ENCODE measurements at places on chromosomes 7 and 10.
A peak's percentile ranks its signal among the peaks of the same experiment; 100 is the strongest.

DNA sequence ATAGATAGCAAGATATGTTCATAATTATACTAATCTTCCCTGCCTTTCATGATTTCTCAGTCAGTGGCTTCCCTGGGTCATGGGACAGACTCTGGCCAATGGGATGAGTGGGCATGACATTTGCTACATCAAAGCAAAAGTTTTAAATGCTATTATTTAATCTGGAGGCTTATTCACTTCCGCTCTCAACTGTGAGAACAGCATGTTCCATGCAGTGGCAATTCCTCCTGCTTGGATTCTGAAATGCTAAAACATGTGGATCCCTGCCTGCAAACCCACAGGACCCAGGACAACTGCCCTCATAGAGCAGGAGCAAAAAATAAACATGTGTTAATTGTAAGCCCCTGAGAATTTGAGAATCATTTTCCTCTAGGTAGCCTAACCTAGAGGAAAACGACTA lies 1412.4 kb upstream of the CELF2 start:
- DNase-seq, result no peak

- DNase-seq, result no peak
These were observed 1.3 kb upstream of the TMED4 start for GRCh38 chr7:44583146-44583865.

GRCh38 chr7:95430864-95431263 lies 4.0 kb downstream of the PON2 start:
- DNase-seq, result no peak

DNA sequence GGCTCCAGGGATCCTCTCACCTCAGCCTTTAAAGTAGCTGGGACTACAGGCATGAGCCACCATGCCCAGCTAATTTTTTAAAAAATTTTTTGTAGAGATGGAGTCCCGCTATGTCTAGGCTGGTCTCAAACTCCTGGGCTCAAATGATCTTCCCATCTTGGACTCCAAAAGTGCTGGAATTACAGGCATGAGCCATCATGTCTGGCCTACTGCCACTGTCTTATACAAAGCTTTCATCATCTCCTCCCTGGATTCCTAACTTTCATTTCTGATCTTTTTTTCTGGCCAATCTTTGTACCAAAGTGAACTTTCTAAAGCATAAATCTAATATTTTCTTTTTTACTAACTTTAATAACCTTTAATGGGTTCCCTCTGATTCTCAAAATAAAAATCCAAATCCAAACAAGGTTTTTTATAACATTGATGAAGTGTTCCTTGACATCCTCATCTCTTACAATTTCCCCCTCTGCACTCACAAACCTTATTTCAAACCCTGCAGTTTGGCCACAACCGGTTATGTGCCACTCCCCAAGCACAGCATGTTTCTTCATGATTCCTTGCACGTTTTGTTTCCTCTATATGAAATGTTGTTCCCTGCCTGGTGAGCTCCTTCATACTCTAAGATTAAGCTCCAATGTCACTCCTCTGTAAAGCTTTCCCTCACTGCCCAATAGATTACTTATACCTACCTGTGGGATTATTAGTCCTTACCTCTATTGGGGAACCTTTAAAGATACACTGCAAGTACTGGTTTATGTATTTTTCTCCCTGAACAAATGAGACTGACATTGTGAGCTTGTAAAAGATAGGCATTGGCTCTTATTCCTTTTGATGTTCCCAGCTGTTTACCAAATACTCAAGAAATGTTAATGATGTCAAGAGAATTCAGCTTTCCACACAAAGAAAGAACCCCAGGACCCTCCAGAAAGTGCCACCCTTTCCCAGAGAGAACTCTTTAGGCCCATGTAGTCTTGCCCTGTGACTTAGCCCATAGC lies 101.7 kb downstream of the HOXA1 start:
- DNase-seq, result no peak

DNA sequence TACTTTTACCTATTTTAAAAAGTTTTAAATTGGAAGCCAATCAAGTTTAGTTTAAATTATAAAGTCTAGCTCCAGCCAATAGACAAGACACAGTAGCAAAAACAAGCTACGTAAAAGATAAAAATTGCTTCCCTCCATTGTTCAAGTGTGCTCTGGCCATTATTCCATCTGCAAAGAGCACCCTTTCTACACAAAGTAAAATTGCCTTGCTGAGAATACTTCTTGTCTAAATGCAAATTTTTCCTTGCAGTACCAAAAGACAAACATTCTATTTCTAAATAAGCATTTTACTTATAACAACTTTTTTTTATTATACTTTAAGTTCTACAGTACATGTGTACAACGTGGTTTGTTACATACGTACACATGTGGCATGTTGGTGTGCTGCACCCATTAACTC lies 75.9 kb upstream of the ZNF746 start:
- no peak for DNase-seq

- DNase-seq, result no peak
These were observed 61.1 kb downstream of the CNOT4 start for GRCh38 chr7:135448753-135449152.

DNA sequence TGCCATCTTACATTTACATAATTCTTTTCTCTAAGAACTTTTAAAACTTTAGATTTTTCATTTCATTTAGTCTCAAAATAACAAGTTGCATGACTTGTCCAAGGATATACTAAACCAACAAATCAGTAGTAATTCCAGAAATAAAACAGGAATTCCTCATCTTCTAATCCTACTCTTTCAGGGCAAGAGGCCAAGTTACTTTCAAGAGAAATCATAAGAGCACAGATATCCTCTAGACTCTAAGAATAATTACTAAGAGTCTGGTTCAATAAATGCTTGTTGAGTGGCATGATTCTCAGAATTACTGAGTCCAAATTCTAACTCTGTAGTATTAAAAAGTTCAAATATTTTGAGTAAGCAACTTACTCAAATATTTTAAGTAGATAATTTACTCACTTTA lies 12.9 kb downstream of the PDZD8 start:
- no peak for DNase-seq

- DNase-seq, result no peak
These were observed 21.3 kb upstream of the NUB1 start for GRCh38 chr7:151320263-151320845.

GRCh38 chr7:49766966-49767365 lies 6.5 kb upstream of the VWC2 start:
- DNase-seq, result no peak

- DNase-seq, result peak; percentile 47
These were observed 85.4 kb upstream of the GSDME start for GRCh38 chr7:24842449-24843241.

DNA sequence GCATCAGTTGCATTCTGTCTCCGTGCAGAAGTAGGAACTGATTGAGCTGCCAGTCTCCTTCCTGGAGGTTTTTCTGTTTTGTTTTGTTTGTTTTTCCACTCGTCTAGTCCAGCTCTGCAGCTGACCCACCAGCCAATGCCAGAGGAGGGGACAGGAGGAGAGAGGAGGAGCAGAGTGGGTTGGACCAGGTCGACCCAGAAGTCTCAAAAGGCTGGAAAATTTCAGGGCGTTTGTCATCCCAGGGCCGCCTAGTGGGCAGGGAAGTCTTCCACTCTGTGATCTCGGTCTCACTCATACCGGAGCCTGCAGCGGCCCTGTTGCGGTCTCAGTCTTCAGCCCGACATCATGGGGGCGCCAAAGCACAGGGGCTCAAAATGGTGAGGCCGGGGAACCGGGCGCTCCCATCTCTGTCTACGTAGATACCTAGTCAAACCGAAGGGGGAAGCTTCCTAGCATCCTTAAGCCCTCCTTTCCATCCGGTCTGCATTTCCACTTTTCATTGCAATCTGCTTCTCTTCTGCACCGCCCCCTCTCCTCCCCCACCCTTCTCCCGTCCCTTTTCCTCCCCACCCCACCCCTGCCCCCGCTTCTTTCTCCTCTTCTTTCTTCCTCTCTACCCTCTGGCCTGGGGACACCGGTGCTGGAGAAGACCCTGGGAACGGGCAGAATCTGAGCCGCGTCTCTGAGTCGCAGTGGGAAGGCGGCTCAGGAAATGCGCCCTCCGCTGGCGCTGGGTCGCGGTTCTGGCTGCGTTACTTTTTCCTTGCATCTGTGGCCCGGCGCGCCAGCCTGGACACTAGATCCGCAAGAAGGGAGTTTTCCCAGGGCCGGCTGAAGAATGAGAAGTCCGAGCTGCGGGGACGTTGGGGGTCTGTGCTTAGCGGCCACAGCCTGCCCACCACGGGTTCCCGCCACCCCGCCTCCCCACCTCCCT lies 16.2 kb upstream of the PAX2 start:
- DNase-seq, result no peak

DNA sequence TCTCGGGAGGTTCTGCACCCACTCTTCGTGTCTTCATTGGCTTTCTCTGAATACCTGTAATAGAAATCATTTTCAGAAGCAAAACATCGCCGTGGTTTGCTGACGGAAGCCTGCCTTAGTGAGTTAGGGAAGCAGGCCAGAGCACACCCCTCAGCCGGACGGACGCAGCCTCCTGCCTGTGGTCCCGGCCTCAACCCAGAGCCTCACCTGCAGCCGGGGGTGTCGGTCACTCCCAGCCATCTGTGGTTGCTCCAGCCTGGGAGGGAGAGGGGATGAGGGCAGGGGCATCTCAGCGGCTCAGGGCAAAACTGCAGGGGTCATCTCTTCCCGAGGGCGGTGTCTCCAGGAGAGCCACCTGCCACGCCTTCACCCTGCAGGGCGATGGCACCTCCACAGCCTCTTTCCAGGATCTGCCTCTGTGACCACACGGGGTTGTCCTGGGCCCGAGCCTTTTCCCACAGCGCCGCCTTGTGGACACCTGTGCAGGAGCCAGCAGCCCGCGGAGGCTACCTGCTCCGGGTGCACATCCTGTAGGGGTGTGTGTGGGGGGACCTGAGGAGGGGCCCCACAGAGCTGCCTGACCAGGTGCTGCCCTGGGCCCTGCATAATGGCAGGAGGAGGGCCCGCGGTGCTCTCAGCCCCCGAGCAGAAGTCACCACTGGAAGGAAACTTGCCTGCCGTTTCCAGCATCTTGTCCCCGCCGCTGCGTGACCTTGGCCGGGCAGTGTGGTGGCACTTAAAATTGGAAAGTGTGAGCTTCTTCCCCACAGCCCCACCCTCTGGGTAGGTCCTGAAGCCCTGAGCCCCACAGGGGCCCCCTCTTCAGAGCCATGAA lies 21.6 kb upstream of the AP5Z1 start:
- DNase-seq, result peak; percentile 66

GRCh38 chr7:12623223-12623622 lies 52.7 kb downstream of the SCIN start:
- no peak for DNase-seq

DNA sequence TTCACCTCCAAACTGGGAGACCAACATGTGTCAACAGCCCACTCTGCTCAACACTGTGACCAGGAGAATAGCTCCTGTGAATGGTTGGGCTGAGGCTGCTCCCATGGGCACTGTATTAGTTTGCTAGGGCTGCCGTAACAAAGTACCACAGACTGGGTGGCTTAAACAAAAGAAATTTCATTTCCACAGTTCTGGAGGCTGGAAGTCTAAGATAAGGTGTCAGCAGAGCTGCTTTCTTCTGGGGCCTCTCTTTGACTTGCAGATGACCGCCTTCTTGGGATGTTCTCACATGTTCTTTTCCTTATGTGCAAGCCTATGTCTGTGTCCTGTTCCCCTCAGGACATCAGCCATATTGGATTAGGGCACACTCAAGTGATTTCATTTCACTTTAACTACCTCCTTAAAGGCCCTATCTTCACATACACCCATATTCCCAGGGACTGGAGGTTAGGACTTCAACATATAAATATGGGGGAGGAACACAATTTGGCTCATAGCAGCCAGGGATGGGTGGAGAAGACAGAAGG lies 90.3 kb downstream of the CPED1 start:
- DNase-seq, result no peak

DNA sequence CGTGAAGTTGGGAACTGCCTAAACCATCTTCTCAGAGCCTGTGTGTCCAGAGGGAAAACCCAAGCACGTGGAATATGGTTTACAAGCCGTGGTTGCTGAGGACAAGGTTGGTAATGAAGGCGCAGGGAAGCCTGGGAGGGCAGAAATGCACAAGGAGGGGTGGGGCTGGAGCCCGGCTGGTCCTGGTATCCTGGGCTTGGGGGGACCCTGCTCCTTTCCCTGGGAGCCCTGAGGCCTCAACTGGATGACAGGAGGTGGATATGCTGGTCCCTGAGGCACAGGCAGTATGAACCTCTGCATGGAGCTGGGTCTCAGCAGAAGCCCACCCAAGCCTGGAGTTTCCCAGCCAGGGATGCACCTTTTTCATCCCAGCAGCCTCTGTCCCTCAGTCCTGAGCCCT lies 80.3 kb upstream of the RET start:
- DNase-seq, result no peak

DNA sequence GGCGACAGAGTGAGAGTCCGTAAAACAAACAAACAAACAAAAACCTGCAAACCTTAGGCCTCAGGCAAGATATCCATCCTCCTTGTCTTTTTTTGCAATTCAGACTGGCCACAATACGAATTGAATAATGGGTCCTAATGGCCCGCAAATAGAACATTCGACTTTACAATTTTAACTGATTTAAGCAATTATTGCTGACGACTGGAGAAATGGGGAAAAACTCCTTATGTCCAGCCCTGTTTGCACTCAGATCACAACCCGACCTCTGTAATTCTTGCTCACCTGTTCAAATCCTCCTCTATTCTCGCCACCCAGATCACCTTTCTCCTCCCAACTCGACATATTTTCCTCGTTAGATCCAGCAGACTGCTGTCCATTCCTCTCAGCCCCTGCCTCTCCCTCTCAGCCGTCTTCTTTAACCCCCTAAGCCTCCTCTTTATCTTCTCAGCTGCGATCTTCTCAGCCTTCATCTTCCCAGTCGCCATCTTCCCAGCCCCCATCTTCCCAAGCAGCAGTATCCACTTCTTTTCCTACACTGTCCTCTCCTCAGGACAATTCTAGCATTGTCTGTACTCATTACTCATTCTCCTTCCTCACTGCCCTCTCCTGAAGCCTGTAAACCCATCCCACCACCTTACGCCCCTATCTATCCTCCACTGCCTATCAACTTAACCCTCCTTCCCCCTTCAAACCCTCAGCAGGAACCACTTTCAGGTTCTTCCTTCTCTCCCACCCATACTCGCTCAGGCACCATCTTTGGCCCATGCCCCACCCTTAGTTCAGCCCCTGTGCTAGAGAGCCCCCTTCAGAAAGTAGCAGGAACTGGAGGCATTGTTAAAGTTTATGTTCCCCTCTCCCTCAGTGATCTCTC lies 61.8 kb downstream of the LRRC17 start:
- DNase-seq, result no peak

- DNase-seq, result no peak
These were observed 104.1 kb downstream of the ZNF467 start for GRCh38 chr7:149669121-149669818.

- peak; percentile 17 for DNase-seq
These were observed 34.8 kb downstream of the MGMT start for GRCh38 chr10:129501652-129502436.

- peak; percentile 79 for DNase-seq
These were observed 21.4 kb downstream of the LAT2 start for GRCh38 chr7:74231232-74231590.

GRCh38 chr10:126060261-126060931 lies 164.0 kb downstream of the FANK1 start:
- DNase-seq, result no peak

- no peak for DNase-seq
These were observed 765 bp downstream of the CCAR1 start for GRCh38 chr10:68721673-68722335.

Data from naive B cell (primary cell).